ENCODE measurements at places on chromosomes 1 and 21.
A peak's percentile ranks its signal among the peaks of the same experiment; 100 is the strongest.

DNA sequence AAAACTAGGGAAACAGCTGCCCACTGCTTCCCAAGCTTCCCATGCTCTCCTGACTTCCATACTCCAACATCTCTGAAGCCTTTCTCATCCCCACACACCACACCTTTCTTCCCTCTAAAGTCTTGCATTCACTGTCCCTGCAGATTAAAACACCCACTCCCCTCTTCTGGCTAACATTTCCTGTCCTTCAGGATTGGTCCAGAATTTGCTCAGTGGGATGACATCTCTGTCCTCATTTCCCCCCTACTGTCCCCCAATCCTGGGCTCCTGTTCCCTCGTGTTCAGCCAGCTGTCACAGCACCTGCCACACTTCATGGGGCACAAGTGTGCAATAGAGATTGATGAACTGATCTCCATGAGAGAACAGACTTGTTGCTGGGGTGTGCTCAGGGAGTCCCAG lies 82.7 kb downstream of the KCND3 start:
- DNase-seq, result no peak

DNA sequence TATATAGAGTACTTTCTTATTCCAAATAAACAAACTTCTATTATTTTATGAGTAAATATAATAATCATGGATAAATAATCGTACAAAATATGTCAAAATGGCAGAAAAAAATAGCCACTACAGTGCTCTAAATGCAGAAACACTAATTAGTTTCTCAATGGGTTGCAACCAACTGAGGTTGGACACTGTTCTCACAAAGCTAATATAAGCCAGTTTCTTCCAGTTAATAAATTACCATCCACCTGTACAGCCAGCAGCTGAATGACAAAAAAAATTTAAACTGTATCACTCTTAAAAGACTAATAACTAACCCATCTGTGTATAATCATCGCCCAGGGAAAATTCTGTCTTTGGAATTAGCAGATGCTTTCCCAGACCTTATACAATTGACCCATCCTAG lies 36.9 kb downstream of the GDAP2 start:
- no peak for DNase-seq

DNA sequence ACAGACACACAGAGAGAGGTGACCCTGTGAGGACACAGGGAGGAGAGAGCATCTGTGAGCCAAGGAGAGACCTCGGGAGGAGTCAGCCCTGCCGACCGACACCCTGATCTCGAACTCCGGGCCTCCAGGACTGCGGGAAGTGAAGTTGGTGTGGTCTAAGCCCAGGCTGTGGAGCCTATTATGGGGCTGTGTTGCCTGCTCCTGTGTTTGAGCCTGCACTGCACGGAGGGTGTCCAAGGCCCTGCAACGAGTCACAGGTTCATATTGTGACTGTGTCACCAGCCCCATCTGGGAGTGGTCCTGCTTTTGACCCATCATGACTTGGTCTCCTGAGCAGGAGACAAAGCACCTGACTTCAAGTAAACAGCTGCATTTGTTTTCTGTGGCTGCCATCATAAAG lies 186.0 kb upstream of the AJAP1 start:
- no peak for DNase-seq

GRCh38 chr1:247430434-247430833 lies 14.5 kb downstream of the NLRP3 start:
- no peak for DNase-seq

DNA sequence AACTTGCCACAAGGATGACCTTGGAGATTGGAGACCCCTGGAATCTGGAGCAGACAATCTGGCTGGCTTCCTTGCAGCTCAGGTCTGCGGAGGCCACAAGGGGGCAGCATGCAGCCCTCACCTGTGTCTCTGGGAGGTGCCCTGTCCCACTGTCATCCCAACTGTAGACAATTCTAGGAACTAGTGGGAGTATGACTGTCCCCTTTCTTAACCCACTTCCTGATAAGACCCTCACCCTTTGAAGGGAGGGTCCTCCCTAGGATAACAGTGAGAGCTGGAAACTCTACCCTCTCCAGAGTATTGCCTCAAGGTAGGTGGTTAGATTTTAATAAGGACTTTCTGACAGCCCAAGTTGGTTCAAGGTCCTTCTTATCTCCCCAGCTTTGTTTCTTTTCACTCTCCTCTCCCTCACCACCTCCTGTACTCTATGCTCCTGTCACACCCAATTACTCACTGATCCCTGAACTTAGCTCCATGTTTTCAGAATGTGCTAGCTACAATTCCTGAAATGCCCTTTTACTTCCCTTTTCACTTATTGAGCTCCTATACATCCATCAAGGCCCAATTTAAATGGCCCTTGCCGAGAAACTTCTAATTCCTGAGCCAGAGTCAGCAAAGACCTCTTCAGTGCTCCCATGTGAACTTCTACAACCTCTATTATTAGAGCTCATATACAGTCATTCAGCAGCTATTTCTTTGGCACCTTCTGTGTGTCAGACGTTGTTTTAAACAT lies 9.2 kb upstream of the KCNQ4 start:
- peak; percentile 32 for DNase-seq

GRCh38 chr1:111625276-111625675 lies 5.7 kb downstream of the RAP1A start:
- no peak for DNase-seq

GRCh38 chr1:111978695-111979094 lies 10.8 kb downstream of the KCND3 start:
- no peak for DNase-seq

DNA sequence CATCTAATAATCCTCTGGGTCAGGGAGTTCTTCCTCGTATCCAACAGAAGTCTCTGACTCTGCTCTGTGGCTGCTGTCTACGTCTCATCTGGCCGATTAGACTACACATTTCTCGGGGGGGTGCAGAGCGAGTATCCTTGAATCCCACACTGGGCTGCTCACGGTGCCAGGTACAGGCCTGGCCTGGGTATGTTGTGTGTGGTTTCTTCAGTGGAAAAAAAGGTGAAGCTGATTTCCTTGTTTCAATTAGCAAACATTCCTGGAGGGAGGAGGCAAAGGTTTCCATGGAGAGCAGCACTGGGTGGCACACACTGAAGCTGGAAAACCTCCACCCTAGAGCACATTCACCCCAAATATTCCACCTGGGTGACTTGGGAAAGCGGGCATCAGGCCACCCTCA lies 2.0 kb upstream of the RAB7B start:
- DNase-seq, result no peak

GRCh38 chr1:24562625-24563024 lies 6.7 kb downstream of the NCMAP start:
- no peak for DNase-seq

- no peak for DNase-seq
Observed at GRCh38 chr1:244063498-244063897, 12.4 kb downstream of the ZBTB18 start.

Measured in effector memory CD4-positive, alpha-beta T cell (primary cell).